Non-pigmented ciliary epithelial cell (primary cell): ENCODE measurements at places on chromosomes 3 and 15.

DNA sequence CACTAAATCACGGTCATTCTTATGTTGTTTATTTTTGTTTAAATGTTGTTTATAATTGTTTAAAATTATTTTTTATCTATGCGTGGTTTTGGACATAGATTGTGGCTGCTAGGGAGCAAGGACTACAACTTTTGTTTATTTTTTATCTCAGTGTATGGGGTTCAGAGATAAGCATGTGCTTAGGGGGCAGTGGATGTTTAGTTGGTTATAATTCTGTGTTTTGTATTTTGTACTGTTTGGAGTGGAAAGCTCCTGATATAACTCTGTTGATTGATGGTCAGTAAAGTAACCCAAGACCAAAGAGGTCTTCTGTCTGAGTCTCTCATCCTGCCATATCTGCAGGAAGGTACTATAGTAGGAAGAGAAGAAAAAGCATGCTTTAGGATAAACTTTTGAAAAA is 36.5 kb upstream of the NPHP3 start:
- no peak for DNase-seq

- no peak for DNase-seq
Observed at GRCh38 chr3:87979527-87979926, 79.3 kb downstream of the CGGBP1 start.

DNA sequence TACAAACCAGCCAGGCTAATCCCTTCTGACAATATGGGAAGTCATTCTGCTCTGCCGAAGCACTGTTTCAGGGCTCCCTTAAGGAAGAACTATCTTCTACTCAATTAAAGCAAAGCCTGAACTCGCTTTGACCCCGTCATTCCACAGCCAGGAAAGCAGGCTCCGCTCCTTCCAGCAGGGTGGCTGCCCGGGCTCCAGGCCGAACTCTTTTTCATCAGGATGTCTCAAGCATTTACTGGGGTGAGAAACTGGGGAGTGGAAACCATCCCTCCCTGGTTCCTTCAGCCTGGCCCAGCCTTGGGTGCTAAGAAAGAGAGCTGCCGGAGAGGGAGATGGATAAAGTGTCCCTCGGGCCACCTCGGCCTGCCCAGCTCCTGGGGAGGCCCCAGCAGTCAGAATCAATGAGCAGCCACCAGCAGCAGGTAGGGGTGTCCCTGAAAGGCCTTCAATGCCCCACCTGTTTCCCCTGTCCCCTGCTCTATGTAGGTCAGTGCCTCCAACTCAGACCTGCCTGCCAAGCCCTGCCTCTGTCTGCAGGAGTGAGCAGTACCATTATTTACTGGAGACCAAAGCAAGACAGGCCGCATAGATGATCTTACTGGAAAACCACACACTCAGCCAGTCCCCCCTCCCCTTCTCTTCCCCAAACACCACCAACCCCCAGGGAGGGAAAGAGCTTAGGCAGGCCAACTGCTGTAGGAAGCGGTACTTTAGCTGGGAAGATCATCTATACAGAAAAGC is 225.6 kb upstream of the TLE3 start:
- no peak for DNase-seq

DNA sequence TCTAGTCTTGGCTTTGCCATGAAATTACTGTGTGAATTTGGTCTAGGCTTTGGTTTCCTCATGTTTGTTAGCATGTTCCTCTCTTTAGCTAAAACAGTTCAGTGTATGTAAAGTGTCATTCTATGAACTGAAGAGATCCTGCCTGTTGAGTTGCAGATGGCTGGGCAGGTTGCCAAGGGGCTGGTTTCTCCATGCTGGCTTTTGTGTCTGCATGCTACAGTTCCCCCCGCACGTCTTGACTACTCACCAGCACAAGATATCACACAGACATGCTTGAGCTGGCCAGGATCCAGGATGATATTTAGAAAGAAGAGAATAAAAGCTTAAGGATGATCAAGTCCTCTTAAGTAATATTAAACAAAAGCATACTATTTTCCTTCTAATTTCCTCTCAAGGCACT is 90.2 kb downstream of the CERS3 start:
- DNase-seq, result no peak

DNA sequence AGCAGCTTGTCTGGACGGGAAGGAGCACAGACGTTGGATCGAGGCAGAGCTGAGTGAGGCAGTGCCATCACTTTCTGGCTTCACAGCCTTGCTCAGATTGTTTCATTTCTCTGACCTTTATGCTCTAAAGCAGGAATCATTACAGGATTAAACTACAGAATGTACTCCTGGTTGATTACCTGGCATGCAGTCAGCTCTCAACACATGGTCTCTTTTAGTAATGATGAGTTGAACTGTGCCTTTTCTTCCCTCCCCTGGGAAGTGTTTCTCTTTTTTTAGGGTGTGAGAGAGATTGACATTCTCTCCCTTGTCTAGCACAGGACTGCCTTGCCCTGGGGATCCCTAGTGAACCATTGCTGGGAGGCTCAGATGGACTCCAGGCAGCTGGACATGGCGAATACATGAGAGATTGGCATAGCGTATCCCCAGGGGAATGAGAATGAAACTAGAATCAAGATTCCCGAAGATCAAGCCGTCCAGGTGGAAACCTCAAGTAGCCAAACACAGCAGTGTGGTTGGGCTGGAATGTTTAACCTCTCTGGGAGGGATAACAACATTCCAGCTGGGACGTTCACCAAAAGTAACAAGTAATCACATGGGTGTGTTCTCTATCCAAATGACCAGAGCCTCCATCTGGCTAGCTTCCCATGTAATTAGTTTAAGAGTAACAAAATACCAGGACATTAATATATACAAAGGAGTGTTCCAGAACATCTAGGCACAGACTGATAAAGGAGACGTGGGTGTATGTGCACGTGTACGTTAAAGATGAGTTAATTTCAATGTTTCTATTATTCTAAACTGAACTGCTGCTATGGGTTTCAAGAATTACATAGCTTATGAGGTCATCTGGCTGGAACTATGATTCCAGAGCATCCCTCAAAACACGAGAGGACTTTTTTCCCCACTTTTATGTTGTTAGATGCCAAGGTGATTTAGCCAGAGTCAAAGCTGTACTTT is 118.6 kb upstream of the NR2E3 start:
- peak; percentile 69 for DNase-seq

- no peak for DNase-seq
Observed at GRCh38 chr3:195086341-195086740, 184.6 kb downstream of the XXYLT1 start.

DNA sequence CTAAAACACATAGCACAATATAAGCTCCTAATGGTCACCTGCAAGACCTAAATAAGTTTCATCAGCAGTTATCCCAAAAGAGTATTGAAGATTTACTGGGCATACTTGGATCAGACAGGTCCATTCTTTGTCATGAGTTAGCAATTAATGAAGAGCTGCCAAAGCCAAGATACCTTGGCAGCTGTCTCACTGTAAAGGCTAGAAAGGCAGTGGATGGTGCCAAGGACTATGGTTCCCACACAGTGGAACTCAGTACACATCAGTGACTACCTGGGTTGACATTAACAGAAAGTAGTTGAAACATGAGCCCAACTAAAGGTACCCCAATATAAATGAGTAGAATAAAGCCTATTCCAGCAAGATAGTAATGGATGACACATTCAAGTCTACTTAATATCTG is 41.1 kb upstream of the TMCO5A start:
- DNase-seq, result no peak
